ENCODE measurements at places on chromosomes 3 and 15. TPM values are rescaled to one million over a fixed set of nuclear protein-coding genes. Genes with fewer than 3 reads are reported as not detected.

- DNase-seq, result no peak
Observed at GRCh38 chr3:130835483-130835882, 58.4 kb upstream of the ATP2C1 start.

DNA sequence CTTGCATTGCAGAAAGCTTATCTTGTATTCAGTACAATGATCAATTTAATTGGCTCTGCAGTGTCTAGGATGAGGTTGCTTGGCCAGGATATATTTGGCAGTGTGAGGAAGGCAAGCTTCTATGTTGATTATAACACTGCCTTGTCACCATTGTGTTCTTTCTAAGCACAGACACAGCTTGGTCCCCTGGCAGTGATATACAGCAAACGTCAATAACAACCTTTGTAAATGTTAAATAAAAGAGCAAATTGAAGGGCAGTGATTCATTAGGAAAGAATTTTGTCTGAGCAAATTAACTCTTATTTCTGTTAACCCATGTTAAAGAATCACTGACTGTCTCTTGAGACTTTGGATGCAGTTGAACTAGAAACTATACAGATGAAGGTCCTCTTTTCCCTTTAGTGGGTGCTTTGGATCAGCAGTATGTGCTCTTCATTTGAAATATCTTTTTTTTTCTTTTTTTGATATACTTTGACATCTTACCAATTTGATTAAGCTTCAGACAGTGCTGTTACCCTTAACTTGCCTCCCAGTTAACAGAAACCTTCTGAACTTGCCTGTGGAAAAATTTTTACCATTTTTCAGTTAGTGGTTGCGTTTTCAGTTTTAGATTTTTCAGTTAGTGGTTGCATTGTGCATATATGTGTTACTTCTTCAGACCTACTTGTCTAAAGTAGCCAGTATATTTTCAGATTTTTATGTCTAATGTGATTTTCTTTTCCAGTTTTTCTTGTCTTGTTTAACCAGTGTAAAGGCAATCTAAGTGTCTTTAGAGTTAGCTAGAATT lies 199.8 kb downstream of the TCF12 start:
- no peak for DNase-seq

Gene THPO
- total RNA-seq, result 0.20 TPM

Gene LAMB2
- total RNA-seq, result 489 TPM

- DNase-seq, result no peak
Observed at GRCh38 chr3:109806929-109807328, 469.6 kb upstream of the DPPA4 start.

- DNase-seq, result no peak
Observed at GRCh38 chr3:184815046-184815930, 3.3 kb downstream of the VPS8 start.

Gene ROPN1
- total RNA-seq, result not detected

All from upper lobe of right lung (tissue), 1 donor.